ENCODE measurements at places on chromosomes 5 and 9.
A peak's percentile ranks its signal among the peaks of the same experiment; 100 is the strongest.

- no peak for DNase-seq
These were observed 303.2 kb downstream of the ACTL7B start for GRCh38 chr9:108552459-108553040.

- no peak for DNase-seq
These were observed 61.7 kb downstream of the RFX3 start for GRCh38 chr9:3464033-3464638.

DNA sequence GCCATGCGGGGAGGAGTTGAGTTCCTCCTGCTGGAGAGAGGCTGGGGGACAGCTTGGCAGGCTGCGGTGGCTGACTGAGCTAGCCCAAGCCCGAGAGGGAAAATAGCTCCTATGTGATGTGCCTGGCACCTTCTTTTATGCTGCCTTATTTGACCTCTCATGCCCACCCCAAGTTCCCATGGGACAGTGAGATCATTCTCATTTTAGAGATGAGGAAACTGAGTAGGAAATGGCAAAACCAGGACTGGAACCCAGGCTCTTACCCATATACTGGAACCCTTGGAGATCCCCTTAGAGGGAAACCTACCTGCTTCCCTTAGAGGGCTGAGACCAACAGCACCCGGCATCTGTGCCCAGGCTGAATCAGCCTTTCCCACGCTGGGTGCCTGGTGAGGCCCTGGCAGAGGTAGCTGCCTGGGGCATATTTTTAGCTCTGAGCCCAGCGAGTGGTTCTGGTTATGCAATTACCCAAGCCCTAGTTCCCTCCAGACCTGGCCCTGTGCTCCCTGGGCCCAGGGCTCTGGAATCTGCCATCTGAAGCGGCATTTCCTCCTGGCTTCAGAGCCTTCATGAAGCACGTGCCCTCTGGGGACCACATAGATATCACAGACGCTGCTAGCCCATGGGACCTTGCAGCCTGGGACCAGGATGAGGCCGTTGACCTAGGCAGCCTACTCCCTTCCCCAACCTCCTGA is 23.6 kb downstream of the COL27A1 start:
- DNase-seq: no peak

DNA sequence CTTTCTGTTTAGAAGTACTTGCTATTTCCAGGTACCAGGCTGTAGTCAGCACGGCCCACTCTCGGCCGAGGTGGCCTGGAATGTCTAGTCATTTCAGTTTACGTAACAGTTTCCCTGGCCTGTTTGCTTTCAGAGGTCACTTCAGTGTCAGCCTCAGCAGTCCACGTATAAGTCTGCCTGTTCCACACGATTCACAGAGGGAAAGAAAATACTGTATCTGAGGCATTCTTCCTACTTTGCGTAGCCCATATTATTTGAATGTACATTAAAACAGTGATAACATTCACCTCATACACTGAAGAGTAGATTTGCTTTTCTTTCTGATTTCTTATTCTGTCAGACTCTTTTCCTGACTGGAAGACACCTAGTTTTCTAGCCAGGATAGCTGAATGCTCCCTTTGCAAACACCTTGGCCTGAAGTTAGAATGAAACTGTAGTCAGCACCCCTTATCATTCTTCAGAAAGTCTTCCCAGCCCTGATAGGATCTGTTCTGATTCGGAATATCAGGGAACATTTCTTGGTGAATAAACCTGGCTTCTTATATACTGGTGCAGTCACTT is 140.9 kb downstream of the AOPEP start:
- no peak for DNase-seq

- DNase-seq: no peak
These were observed 599 bp upstream of the MOCS2 start for GRCh38 chr5:53110156-53110555.

DNA sequence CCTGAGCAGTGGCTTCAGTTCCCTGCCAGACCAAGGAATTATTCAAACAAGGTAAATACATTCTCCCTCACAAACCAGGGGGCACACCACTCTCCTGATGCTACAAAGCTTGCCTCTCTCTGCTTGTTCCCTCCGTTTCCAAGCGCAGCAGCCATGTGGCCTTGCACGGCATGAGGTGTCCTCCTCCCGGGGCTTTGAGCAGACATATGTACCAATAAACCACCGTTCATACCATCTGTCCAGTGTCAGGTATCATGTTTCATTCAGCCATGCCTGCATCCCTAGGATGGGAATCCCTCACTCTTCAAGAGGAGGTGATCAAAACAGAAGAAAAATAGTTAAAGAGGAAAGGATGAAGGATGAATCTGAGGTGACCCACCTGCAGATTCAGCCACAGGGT is 282.7 kb downstream of the ENC1 start:
- no peak for DNase-seq

DNA sequence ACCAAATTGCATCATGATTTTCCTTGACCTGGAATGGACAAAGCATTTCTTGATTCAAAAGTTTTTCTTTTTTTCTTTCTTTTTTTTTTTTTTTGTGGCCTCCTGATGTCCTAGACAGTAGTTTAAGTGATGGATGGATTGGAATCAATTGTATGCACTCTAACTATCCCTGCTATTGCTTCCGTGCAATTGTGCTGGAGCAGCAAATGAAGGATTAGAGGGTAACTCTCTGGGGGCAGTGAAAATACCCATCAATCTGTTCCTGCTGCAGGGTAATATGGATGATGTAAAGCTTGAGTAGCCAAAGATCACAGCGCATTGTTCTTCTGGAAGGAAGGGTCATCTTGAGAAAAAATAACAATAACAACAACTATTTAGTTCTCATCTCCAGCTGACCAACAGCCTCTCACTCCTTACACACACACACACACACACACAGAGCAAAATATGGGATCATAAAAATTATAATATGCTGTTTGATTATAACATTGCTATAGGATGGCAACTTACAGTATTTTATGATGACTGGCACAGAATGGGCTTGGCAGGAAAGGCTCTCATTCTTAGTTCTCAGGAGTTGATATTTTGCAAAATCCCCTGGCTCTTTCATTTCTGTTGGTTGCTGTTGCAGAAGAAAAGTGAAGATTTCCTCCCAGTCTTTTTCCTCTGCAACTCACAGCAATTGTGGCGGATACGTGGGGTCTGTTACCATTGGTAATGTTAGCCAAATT is 160.9 kb upstream of the DMAC1 start:
- no peak for DNase-seq

- peak; percentile 75 for DNase-seq
These were observed 3.5 kb downstream of the USP20 start for GRCh38 chr9:129838707-129839259.

DNA sequence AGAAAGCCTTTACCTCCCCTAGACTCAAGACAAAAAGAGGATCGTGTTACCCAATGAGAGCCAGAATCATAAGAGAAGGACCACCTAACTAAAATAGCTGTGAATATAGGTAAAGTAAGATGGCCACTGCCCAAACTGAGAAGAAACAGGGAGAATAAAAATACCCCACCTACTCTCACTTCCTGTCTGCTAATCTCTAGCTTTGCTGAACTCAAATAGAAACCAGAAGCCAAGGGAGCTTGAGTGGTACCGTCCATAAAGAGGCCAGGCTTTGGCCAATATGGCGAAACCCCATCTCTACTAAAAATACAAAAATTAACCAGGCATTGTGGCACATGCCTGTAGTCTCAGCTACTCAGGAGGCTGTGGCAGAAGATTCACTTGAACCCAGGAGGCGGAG is 123.0 kb upstream of the FST start:
- DNase-seq: no peak

GRCh38 chr5:141771031-141771430 is 89.0 kb upstream of the ARAP3 start:
- DNase-seq: no peak

DNA sequence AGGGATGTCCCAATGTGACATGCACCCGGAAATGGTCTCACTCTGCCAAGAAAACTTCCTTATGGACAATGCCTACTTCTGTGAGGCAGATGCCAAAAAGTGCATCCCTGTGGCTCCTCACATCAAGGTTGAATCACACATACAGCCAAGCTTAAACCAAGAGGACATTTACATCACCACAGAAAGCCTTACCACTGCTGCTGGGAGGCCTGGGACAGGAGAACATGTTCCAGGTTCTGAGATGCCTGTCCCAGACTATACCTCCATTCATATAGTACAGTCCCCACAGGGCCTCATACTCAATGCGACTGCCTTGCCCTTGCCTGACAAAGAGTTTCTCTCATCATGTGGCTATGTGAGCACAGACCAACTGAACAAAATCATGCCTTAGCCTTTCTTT is 37.6 kb upstream of the CCDC152 start:
- DNase-seq: no peak

GRCh38 chr9:70607926-70608325 is 193.5 kb upstream of the KLF9 start:
- DNase-seq: peak; percentile 62

DNA sequence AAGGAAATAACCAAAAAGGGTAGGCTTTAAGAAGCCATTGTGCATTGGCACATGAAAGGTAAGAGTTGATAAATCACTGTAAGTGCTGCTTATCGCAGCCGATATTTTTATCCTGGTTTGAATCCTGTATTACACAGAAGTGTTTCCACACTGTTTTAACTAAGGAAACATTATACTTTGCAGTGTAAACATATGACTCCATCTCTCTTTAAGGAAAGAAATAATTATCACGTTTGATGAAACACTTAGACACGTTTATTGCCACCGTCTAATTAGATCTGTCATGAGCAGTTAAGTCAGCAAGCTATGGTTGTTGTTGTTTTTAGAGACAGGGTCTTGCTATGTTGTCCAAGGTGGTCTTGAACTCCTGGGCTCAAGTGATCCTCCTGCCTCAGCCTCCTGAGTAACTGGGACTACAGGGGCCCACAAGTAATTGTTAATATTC is 85.7 kb upstream of the TNFAIP8 start:
- DNase-seq: no peak

DNA sequence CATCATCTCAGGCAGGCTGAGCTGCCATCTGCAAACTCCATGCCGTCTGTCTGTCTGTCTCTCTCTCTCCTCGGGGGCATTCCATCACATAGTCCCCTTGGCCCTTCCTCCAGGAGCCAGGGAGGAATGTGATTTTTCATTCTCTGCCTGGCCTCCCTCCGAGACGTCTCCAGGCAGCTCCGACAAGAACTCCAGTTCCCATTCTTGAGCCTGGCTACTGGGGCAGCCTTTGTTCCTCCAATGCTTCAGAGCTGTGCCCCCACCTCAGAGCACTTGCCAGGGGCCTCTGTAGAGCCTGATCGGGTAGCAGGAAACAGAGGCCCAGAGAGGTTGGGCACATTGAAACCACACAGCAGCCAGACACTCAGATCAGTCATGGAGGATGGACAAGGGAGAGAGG is 74.0 kb downstream of the COL27A1 start:
- no peak for DNase-seq

GRCh38 chr9:75601280-75601679 is 289.2 kb upstream of the PCSK5 start:
- no peak for DNase-seq

GRCh38 chr9:68714416-68715180 is 9.6 kb downstream of the PIP5K1B start:
- DNase-seq: no peak

- no peak for DNase-seq
These were observed 35.6 kb downstream of the PTTG1 start for GRCh38 chr5:160457252-160457651.

- DNase-seq: no peak
These were observed 41.2 kb upstream of the STRBP start for GRCh38 chr9:123309611-123310010.

- DNase-seq: no peak
These were observed 31.0 kb upstream of the TCF7 start for GRCh38 chr5:134083517-134083916.

DNA sequence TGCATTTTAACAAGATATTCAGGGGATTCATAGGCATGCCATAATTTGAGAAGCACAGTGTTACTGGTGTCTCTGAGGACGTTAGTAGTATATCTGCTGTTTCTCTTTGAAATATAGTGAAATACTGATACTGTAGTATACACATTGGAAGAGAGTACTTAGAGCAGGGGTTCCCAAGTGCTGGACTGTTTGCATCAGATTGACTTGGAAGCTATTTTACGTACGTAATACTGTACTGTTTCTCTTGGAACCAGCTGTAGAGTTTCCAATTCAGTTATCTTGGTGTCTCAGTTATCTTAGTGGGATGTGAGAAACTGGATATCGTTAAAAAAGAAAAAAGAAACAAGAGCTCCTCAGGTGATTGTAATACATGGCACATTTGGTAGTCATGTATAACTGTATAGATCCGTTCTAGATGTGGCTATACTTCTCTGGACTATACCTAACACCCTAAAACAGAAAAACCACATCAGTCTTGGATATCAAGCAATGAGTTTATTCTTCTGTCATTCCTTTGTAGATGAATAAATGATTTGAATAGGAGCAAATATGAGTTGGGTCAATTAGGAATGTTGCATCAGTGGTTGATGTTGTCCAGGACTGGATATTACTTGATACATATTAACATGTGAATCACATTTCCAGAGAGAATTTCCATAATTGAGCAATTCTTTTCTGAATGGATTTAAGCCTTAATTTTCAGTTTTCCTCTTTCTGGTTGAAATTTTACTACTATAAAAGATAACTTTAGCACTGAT is 33.4 kb downstream of the PRRC1 start:
- no peak for DNase-seq

DNA sequence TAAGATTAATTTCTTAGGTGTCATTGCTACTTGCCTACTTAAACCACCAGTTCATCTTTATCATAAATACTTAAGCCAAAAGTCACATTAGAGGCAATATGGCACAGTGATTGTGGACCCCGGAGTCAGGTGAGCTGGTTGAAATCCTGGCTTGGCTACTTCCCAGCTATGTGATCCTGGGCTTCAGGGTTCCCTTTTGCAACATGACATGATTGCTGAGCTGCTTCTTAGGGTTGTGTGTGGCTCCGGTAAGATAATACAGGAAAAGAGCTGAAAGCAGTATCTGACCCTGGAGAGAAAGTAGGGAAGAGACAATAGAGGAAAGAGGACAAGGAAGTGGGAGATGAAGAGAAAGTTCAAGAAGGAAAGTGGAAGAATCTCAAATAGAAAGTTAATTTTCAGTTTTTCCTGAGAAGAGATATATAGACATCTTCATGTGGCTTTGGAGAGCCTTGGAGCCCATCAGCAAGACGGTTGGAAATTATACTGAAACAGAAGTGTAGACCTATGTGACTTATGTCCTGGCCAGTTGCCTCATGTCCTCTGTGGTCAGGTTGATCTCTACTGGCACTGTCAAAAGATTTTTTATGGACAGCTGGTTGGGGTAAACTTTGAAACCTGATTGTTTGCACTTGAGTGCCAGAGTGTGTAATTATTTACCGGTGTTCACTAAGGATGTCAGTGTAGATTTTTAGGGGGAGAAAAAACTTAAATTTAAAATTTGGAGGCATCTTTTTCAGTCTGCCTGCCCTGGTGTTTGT is 93.2 kb downstream of the GHR start:
- no peak for DNase-seq

GRCh38 chr5:77095189-77095588 is 8.1 kb upstream of the ZBED3 start:
- DNase-seq: no peak

DNA sequence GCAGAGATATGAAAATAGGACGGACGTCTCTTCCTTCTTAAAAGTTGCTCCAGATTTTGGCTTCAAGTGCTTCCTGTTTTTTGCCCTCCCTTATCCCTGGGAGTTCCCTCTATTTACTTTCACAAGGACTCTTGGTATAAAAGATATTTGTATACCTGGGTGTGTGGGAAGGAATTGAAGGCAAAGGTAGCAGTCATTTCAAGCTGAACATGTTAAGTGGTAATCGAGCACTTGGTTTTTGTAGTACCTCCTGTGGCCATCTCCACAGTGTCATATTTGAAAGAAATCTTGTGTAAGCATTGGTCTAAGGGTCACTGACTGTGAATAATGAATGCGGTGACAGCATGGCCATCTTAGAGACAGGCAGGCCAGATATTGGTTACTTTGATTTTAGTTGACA is 593.6 kb downstream of the MTRR start:
- DNase-seq: no peak

GRCh38 chr5:121693864-121694263 is 157.8 kb upstream of the FTMT start:
- DNase-seq: no peak

Measured in AML-193 (cell line).